ENCODE measurements at places on chromosomes 2 and 18.

DNA sequence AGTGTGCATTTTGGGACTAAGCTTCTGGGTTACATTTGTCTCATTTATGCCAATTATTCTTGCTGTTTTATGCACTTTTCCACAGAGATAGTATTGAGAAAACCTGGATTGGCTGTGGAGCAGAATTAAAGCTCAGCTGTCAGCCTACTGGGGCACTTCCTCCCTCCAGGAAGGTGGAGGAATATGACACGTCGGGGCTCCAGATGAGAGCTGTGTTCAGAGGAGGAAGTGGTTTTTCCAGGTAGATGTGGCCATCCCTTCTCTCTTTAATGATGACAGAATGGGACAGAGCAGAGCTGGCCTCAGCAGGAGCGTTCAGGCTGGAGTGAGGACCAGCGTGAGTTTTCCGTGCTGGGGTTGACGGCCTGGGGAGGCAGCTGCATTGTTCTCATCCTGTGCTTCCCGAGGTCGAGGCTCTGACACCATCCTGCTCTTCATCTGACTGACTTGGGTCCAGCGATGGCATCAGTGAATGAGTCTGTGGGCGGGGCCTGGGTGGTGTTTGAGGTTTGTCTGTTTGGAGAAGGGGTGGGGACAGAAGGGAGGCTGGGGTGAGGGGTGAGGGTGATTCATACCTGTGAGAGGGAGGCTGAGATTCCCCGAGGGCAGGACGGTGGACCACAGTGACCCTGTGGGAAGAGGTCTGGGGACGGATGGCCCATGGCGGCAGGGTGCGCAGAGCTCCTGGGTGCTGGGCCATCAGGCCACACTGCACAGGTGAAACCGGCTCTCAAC lies 207.0 kb downstream of the LDLRAD4 start:
- no peak for DNase-seq

GRCh38 chr2:27756544-27757498 lies 14.7 kb upstream of the MRPL33 start:
- DNase-seq, result no peak

DNA sequence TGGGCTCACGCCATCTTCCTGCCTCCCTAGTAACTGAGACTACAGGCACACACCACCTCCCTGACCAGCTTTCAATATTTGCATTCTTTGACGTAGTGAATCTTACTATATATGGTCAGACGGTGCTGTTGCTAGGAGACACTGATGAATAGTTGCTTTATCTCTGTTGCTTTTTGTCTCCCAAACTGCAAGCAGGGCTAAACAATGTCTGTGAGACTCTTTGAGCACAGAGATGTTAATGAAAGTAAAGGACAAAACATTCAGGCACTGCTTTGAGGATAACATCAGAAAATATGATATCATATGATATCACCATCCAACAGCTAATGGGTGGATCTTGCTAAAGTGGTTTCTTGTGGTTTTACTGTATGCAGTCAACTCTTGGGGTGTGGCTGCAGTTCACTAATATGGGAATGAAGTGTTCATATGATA lies 43.0 kb downstream of the EMILIN2 start:
- DNase-seq, result no peak

DNA sequence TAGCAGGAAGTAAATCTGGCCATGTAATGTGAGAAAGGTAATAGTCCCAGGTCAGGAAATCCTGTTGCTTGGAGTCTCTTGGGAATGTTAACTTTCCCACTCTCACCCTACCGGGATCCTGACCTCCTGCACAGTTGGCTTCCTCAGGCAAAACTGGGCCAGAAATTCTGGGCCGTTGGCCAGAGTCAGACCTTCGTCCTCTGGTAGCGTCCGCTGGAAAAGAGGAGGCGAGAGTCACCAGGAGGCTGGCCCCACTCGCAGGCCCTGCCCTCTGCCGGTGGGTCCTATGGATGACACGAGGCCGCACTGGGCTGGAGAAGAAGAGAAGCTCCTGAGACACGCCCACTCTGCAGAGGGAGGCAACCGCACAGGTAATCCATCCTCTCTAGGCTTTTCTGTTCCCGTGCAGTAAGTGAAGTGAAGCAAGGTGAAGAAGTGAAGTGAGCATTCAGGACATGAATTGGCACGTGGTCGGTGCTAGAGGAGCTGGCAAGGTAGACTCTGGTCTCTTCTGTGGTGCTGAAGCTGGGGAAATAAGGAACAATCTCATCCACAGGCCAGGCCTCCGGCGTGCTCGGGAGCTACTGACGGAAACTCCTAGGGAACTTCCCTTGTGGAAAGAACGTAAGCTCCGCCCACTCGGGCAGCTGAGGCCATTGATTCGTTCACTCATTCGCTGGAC lies 182.7 kb upstream of the GLI2 start:
- DNase-seq, result peak; percentile 46

GRCh38 chr2:205755923-205756322 lies 73.6 kb downstream of the NRP2 start:
- DNase-seq, result no peak

DNA sequence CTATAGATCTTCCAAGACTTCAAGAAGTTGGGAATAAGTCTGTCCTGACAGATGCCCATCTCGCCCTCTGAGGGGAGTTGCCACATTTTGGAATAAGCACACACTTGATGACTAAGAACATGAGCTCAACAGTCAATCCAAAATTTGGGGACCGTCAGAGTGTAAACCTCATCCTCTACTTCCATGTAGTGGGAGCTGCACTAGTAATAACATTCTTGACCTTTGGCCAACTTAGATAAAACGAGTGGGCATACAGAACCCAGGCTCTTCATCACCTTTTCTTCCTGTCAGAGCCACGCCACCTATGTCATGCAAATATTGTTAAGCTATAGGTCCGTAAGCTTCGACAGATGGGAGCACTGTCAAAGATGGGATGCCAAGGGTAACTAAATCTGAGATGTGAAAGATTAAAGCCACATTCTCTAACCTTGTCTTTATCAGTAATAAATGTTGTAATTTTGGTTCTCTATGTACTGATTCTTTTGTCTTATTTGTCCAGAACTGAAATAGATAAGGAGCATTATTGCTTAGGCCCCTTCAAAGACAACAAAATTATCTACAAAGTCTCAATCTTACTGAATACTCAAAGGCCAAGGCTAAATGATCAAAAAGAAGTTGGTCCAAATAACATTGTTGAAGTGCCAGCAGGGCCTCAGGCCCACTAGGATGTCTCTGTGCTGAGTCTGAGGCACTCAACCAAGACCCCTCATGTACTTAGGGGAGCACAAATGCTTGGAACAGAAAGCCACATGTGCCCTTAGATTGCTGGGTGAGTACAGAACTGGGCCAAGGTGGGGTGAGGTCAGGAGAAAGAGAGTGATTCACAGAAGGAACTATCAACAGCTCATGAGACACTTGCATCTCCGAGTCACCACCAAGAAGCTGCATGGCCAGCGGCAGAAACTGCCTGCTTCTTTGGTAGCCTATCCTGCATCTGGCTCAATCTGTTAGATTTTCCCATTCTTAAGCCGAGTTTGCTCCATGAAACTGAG lies 15.0 kb downstream of the CDH2 start:
- DNase-seq, result no peak

- peak; percentile 58 for DNase-seq
These were observed 69.6 kb downstream of the POLR1A start for GRCh38 chr2:86035883-86036668.

- no peak for DNase-seq
These were observed 131.1 kb downstream of the DSEL start for GRCh38 chr18:67385455-67385854.

GRCh38 chr18:70028084-70028483 lies 80.4 kb upstream of the CD226 start:
- no peak for DNase-seq

GRCh38 chr2:101949304-101949703 lies 42.5 kb upstream of the IL1R2 start:
- DNase-seq, result no peak

GRCh38 chr2:70475266-70475665 lies 78.4 kb downstream of the TGFA start:
- DNase-seq, result no peak

DNA sequence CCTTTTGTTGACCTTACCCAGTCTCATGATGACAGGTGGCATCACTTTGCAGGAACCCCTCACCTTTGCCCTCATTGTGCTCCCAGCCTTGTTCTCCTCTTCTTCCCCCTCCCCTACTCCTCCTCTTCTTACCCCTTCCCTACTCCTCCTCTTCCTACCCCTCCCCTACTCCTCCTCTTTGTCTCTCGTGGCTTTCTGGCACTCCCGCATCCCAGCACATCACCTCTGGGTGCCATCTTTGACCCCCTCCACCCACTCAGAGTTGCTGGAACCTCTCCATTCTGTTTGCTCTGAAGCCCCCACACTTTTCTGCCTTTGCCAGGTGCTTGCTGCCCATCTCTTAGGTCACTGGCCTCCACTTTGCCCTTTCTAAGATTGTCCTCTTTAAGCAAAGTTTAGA lies 17.1 kb downstream of the UBE2F start:
- no peak for DNase-seq

DNA sequence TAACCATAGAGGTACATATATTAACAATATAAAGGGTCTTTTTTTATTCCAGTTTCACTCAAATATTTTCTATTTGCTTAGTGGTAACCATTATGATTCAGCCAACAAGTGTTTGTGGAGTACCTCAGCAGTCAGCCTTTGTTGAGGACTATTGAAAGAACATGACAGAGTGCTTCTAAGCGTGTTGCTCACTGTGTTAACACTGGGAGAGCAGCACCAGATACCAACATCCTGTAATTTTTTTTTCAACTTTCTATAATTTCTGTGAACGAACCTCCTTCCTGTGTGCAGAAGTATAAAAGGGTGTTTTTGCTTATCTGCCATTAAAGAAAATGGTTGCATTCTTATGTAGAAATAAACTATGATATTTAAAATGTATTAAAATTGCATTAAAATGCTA lies 239.0 kb downstream of the PHLPP1 start:
- DNase-seq, result no peak

DNA sequence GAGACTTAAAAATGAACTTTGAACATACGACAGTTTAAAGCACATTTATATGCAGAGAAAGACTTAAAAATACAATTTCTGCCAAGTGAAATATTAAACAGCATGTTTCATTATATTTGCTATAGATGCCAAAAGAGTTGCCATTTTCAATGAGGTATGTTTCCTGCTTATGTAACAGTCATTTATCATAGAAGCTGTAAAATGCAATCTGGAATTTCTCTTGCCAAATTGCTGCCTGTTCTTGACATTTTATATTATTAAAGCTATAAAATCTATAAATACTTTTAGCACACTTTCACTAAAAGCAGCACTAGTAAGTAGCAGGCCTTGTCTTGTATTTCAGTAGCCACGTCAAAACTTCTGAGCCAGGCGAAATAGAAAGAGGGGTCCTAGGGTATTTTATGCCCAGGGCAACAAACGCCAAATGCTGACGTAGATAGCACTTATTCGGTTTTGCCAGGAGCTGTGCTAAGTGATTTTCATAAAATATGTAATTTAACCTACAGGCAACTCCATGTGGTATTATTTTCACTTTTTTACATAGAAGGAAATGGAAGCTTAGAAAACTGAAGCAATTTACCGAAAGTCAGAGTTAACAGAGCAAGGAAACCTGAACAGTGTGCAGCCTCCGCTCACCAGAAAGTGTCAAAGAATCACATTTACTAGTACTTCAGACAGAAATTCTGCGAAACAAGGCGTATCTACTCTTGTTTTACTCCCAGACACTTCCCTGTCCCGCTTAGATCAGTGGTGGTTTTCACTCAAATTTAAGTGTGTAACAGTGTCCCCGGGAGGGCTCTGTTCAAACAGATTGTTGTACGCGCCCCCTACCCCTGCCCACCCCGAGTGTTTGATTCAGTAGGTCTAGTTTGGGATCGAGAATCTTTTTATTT lies 1.2 kb upstream of the CYP20A1 start:
- peak; percentile 8 for DNase-seq

- no peak for DNase-seq
These were observed 159.0 kb upstream of the TMEM200C start for GRCh38 chr18:6054256-6054842.

DNA sequence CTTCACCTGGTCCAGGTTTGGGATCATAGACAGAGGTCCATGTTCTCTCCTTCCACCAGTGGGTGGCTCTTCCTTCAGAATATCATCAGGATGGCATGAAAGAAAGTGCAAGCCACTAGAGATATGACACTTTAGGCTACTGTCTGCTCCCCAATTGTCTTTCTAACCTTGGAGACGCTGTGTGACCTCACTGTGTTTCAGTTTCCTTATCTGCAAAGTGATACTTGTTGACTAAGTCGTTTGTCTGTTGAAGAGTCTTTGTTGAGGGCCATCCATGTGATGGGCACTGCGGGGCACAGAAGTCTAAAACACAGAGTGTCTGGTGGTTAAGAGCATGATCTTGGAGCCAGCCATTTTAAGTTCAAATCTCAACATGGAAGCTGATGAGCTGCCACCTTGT lies 259.9 kb upstream of the THSD7B start:
- no peak for DNase-seq

DNA sequence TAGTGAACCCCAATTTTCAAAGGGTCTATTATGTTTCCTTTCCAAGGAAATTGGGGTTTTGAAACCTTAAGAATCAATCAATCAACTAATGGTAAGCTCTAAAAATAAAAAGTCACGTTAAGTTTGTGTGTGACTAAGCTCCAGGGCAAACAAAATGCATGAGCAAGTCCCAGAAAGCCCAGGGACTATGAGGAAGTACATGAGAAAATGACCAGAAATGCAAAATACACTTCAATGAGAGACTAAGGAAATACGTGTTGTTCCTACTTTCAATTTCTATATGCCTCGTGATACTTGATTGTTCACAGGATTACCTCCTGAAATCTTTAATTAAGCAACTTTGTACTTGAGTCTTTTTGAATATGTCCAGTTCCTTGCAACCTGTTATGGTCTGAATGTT lies 684.4 kb upstream of the SYT4 start:
- DNase-seq, result no peak

DNA sequence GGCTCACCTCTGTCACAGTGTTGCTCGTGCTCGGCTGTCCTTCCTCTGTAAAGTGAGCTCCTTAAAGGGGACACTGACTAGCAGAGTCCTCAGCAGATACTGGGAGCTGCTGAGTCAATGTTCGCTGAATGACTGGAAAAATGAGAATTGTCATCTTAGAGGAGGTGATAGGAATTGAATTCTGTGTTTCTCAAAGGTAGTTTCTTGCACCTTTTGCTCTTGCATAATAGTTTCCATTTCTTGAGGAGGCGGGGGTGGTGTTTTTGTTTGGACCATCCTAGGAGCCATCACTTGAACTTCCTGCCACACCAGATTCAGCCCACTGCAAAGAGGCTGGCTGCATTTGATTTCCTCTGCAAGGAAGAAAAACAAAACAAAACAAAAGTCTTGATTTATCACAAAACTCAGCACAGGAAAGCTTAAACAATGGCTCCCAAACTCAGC lies 11.4 kb upstream of the RFX8 start:
- peak; percentile 6 for DNase-seq

Measured in activated CD4-positive, alpha-beta T cell treated with anti-CD3 and anti-CD28 coated beads, Interleukin-2, amount 50 U/mL, for 48 hours (primary cell).